Stimulated activated CD4-positive, alpha-beta T cell treated with anti-CD3 and anti-CD28 coated beads, TNF-alpha, amount 100 ng/mL, for 48 hours (primary cell): ENCODE measurements at places on chromosomes 3 and 15.

DNA sequence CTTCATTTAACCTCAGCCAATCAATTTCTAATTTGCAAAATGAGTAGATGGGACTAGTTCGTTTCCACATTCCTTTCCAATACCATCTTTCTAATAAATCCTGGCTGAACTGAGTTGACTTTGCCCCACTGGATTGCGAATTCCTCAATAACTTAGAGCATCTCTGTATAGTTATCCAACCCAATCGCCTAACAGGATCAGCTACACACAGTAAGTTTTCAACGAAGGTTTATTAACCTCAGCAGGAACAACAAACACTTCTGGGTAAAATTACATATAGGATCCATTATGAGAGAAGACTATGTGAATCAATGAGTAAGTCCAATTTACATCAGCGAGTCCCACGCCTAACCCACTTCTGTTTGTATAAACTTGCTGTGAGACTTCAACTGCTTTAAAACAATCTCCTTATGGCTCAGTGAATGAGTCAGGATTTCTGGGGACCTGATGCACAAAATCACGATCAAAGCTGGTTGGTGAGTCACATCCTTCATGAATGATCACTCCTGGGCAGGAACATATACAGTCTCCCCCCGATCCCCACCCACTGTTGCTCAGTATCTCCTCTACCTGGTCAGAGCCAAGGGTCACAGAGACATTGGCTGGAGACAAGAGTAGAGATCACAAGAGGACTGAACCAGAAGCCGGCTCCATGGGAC lies 142.8 kb downstream of the EDEM1 start:
- DNase-seq = peak; percentile 20

GRCh38 chr3:143848704-143849103 lies 436 bp upstream of the SLC9A9 start:
- DNase-seq = no peak

DNA sequence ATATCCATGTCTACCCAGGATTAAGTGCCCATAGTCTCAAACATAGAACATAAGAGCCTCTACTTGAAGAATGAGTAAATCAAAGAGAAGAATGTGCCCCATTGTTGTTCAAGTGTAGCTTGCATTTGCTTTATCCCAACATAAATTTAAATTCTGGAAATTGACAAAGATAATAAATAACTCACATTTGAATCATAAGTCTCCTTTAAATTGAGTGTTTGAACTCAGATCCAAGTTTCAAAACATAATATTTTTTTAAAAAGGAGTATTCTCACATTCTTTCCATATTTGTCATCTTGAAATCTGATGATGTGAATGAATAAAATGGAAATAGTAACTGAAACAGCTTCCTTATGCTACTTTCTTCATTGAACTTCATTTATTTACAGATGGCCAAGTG lies 135.2 kb downstream of the MECOM start:
- no peak for DNase-seq

DNA sequence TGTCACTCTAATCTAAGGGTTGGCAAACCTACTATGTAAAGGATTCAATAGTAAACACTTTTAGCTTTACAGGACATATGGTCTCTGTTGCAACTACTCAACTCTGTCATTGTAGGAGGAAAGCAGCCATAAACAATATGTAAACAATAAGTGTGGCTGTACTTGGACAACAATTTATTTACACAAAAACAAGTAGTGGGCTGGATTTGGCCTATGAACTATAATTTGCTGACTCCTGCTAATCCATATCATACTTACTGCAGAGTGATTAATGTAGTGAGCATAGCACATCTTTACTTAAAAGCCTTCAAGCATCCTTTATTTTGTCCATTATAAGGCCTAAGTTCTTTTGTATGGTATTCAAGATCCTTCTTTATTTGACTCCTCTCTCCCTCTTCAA lies 441.9 kb downstream of the ZIC1 start:
- no peak for DNase-seq

- DNase-seq = no peak
Measured at GRCh38 chr3:160780245-160780644, 24.2 kb downstream of the PPM1L start.

DNA sequence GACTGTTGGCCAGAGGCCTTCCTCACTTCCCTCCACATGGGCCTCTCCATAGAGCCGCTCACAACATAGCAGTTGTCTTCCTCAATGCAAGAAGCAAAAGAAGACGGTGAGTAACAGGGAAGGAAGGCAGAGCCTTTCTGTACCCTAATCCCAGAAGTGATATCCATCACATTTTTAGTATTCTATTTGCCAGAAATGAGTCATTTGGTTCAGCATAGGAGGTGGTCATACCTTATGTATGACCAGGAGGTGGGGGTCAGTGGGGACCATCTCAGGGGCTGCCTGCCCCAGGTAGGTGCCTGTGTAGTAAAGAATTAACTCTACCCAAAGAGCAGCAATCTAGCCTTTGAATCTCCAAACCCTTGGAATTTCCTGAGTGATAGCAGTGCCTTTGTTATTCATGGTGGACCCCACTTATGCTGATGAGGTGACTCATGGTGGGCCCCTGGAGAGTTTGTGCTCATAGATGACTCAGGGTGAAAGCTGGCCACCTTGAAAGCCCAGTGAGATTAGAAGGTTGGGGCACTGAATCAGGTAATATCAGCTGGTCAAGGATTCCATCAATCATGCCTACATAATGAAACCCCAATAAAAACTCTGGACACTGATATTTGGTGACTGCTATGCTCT lies 323.9 kb upstream of the IGF1R start:
- no peak for DNase-seq

- no peak for DNase-seq
Measured at GRCh38 chr15:52113235-52113634, 660 bp upstream of the BCL2L10 start.

GRCh38 chr3:82494977-82495489 lies 733.6 kb upstream of the GBE1 start:
- no peak for DNase-seq

- DNase-seq = no peak
Measured at GRCh38 chr3:69531576-69532546, 146.0 kb upstream of the FRMD4B start.

DNA sequence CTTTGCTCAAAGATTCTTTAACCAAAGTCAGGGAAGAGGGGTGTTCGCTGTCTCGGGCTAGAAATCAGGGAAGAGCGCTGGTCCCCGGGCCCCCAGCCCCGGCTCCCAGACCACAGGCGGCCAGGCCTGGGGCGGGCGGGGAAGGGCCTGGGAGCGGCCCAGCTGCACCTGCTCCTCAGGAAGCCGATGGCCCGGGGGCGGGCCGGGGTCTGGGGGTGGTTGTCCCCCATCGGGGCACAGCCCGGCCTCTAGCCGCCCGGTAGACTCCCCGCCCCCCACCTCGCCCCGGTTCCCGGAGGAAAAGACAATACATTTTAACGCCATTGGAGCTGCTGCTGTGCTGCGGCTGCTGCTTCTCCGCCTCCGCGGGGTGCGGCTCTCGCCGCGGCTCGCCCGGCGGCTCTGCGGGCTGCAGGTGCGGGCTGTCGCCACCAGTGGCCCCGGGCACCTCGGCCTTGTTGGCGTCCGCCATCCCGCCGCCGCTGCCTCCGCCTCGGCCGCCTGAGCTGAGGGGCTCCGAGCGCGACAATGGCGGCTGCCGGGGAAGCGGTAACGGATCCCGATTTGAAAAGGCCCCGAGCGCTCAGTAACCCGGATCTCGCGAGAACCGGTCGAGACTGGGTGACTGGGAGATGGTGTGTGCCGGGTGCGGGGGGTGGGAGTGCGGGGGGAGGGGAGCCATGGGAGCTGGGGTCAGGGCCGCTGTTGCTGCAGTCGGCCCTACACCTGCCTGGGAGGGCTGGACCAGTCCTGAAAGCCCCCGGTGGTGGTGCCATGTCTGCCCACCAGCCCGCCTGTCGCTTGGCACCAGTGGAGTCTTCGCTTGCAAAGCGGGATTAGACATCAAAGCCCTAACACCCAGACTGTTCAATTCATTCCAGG lies at the start of gene MYEF2:
Gene MYEF2, minus strand, starts transcription at position 530 of the 882 bp plus-strand sequence. Its CDS starts 58 bp downstream, at position 472.
- DNase-seq = peak; percentile 52

DNA sequence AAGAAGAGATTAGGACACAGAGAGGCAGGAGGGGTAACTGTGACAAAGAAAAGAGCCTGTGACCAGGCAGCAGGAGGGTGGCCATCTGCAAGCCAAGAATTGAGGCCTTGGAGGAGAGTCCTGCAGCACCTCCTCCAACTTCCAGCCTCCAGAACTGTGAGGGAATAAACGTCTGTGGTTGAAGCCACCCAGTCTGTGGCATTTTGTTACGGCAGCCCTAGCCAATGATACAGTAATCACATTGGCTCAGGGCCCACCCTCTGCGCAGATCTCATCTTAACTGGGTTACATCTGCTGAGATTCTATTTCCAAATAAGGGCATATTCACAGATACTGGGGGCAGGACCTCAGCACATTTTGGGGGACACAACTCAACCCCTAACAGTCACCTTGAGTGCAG lies 11.3 kb downstream of the SELENOS start:
- no peak for DNase-seq

DNA sequence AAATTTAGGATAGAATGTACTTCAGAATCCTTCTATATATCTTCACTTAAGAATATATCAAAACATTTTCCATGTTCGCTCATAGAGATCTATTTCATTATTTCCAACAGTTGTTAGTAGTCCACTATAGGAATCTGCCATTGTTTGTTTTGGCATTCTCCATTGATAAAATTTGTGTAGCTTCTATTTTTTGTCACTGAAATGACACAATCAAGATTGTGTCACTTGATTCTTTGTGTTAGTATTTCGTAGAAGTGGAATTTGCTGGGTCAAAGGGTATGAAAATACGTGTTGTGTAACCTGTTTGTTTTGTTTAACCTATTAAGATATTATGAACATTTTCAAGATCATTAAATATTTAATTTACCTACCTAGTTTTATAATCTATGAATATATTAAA lies 15.9 kb upstream of the GPR156 start:
- DNase-seq = no peak

DNA sequence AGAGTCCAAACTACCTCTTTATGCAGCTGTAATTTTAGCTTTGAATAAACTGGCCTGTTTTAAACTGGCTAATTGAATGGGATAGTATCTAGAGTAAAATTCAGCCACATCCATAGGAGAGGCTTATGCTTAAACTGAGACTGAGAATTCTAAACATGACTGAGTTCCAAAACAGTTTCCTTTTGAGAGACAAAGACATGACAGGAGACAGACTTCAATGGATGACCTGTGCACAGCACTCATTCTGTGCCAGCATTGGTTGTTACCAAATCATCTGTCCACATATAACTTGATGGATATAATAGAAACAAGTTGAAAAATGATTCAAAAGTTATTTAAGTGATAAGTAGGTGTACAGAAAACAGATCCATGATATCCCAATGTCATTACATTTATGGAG lies 20.9 kb downstream of the IL12A start:
- no peak for DNase-seq

GRCh38 chr3:187618722-187619121 lies 51.5 kb downstream of the SST start:
- DNase-seq = no peak

DNA sequence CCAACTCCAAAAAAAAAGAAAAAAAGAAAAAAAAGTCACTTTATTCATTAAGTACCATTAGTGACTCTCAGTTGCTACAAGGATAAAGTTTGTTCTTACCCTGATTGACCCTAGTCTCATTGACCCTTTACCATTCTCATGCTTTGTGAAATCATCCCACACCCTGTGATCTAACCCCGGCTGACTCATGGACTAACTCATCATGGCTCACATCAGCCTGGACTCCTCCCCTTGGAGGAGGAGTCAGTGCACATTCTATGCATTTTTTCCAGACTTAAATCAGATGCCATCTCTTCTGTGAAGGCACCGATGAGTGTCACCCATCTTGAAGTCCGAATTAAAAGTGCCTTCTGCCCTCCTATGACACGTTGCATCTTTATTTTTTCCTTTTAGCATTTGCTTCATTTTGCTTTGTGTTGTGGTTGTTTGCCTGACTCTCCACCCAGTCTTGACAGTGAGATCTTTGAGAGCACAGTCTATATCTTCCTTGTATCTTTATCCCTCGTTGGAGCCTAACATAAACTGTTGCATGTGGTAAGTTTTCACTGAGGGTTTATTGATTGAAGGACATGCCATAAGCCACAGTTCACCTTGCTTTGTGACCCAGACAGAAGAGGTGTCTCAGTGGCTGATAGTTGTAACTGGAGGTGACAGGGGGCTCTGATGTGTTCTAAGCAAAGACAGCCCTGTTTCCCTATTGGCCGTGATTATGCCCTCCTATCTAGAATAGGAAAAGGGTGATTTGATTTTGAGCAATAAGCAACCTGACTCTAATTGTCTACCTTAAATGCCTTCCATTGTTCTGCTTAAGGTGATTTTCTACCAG lies 72.1 kb downstream of the IL1RAP start:
- peak; percentile 54 for DNase-seq

DNA sequence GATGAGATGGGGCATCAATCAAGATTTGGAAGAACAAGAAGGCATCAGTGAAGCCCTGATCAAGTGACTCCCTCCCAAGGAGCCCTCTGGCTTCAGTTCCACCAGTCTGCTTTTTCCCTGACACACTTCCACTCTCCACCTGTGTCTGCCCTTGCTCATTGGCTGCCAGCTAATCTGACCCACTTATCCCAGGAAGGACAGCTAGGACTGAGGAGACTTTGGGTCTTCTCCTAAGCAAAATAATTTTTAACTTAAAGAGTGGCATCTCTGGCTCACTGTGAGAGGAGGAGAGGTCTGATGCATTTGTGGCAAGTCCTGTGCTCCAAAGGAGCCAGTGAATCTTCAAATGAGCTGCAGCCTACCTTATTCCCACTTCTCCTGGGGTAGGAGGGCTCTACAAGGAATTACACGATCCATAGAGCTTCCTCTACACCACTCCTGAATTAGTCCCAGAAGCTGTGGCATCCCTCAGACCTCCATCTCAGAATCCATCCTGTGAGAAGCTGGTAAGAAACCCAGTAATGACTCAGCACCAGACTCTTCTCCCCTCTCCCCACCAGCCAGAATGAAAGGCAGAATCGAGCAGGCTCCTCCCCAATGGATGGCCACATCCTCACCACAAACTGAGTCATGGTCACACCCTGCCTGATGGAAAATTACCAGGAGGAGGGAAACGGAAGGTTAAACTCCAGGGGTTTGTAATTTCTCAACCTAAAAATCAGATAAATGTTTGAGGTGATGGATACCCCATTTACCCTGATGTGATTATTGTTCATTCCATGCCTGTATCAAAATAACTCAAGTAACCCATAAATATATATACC lies 6.3 kb upstream of the PKM start:
- peak; percentile 75 for DNase-seq
